ENCODE measurements at places on chromosomes 1 and 21.

- DNase-seq, result no peak
Observed at GRCh38 chr1:104574620-104575019, 824.9 kb downstream of the AMY1C start.

- no peak for DNase-seq
Observed at GRCh38 chr1:66316464-66317247, 217.3 kb upstream of the SGIP1 start.

DNA sequence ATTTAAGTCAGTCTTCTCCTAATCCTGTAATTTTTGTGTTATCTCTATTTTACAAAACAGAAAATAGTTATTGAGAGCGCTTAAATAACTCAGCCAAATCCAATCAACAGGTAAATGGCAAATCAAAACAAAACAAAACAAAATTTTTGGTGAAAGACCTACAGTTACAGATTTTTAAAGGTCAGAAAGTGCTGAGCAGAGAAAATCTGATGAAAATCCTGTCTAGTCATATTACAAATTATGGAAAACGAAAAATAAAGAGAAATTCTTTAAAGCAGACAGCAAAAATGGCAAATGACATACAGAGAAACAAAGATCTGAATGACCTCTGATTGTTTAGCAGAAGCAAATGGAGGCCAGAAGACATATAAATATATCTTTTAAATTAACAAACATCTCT lies 482.4 kb downstream of the PCP4 start:
- DNase-seq, result no peak

DNA sequence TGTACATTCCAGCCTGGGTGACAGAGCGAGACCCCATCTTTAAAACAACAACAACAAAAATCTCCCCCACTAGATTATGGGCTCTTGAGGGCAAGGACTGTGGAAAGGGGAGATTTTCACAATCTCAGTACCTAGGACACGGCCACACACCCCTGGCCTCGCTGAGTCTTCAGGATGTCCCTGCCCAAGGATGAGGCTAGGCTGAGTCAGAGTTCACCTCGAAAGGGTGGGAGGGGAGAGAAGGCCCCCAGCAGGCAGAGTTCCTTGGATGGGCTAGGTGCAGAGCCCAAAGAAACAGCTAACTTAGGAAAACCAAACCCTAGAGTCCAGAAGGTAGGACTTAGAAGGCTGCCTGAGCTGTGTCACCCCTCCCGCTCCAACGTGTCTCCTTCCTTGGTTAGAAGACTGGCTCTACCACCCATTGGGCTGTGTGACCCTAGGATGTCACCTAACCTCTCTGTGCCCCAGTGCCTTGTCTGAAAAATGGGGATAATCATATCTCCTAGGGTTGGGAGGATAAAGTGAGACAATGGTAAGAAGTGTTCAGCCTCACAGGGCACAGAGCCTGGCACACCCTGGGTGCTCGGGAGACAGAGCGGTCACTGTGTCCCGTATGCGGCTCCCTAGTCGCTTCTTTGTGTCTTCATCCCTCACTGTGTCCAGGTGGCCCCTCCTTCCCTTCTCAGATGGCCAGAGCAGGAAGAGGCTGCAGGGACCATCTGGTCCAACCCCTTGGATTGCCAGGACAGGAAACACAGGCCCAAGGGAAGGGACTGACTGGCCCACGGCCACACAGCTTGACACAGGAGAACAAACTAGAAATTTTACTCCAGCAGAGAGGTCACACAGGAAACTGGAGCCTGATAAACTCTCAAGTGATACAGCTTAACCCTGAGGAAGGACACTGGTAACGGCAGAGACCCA lies 11.2 kb downstream of the TRIM62 start:
- no peak for DNase-seq

GRCh38 chr1:197984289-197984688 lies 67.1 kb downstream of the LHX9 start:
- no peak for DNase-seq

- DNase-seq, result no peak
Observed at GRCh38 chr1:111517469-111518225, 14.2 kb upstream of the ADORA3 start.

- DNase-seq, result no peak
Observed at GRCh38 chr1:54567961-54568360, 19.9 kb downstream of the ACOT11 start.

DNA sequence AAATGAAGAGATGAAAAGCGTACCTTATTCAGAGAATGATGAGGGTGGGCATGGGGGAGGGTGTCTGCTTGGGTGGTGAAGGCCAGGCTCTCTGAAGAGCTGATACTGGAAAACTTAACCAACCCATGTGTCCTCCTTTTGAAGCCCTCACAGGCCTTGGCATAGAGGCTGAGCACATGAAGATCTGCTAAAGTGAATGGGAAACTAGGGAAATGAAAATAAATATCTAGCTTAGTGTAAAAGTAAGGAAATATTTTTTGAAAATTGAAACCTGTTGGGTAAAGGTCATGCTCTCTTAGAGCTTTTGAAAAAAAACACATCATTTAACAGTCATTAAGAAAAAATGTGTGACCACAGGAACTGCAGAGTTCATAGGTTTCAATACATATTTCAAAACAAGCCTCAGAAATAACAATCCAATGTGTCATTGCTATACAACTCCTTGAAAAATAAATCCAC lies 40.5 kb upstream of the RALGPS2 start:
- peak; percentile 83 for DNase-seq

- no peak for DNase-seq
Observed at GRCh38 chr1:21559788-21560567, 50.8 kb downstream of the ALPL start.

DNA sequence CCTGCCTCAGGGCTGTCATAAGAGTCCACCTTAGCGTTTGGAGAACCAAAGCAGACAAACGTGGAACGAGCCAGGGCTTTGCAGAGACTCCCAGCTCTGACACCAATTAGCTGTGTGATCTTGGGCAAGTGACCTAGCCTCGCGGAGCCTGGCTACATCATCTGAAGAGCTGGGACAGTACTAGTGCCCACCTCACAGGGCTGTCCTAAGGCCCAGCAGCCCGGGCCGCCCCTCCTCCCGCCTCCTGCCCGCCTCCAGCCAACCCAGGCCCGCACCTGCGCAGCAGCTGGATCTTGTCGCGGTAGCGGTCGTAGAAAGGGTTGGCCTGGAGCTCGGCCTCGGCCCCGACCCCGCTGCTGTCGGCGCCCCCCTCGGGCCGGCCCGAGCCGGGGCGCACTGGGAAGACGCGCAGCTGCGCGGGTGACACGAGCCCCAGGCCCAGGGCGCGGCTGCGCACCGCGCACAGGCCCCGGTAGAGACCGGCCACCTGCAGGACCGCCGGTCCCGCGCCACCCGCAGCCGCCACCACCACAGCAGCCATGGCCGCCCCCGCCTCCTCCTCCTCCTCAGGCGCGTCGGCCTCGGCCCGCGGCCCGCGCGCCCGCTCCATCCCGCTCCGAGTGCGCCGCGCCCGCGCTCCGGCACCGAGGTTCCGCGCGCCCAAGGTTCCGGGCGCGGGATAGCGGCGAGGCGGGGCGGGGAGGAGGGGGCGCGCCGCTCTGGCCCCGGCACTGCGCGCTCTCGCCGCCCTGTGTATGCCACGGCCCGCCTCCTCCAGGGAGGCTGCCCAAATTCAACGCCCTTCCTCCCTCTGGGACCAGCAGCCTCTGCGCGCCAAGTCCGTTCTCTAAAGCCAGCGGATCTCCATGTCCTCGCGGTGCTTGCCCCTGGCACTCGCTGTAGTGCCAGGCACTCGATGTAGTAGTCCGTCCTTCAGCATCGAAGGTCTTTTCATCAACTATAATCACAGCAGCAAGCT lies at the start of gene ATPAF1:
ATPAF1 (minus strand) TSS at position 583 of the 979 bp plus-strand sequence; CDS start at position 541, 42 bp downstream.
- DNase-seq, result no peak

GRCh38 chr1:65650682-65651081 lies 142.0 kb upstream of the PDE4B start:
- no peak for DNase-seq

DNA sequence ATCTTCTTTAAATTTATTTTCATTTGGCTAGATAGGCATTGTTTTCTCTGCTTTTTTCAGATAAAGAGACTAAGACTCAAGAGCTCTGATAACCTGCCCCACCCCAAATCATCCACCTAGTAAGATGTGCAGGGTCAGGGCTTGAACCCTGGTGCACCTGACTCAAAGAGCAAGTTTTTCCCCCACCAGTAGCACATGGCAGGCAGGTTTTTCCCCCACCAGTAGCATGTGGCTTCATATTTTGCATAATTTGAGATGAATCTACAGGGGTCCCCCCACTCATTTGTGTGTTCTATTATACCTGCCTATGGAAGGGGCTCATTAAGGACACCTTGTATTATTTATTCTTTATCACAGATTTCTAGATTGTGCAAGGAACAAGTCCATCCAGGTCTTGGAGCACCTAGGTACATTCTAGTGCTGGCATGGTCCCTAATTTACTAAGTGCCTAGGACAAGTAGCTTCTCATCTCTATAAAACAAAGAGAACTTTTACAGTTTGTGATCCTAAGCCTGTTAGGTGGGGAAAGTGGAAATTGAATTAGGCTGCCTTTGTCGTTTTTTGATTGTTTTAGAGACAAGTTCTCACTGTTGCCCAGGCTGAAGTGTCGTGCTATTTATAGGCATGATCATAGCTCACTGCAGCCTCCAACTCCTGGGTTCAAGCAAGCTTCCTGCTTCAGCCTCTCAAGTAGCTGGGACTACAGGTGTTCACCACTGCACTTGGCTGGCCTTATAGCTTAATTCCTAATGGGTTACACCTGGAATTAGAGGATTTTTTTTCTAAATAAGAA lies 13.2 kb upstream of the CTSE start:
- DNase-seq, result no peak

GRCh38 chr1:155931332-155932038 lies 2.7 kb downstream of the KHDC4 start:
- DNase-seq, result no peak

DNA sequence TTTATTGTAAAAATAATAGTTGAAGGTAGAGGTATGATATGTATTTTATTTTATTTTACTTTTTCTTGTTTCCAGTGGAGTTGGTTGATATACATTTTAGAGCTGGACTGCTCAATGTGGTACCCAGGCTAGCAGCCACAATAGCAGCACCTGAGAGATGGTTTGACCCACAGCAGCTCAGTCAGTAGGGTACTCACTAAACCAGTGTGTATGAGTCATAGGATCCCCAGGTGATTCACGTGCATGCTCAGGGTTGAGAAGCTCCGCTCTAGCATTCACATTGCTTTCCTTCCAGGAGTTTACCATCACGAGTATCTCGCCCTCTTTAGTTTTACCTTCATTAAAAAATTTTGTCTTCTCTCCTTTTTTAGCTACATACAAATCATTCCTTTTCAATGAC lies 96.0 kb upstream of the PAXBP1 start:
- DNase-seq, result no peak

DNA sequence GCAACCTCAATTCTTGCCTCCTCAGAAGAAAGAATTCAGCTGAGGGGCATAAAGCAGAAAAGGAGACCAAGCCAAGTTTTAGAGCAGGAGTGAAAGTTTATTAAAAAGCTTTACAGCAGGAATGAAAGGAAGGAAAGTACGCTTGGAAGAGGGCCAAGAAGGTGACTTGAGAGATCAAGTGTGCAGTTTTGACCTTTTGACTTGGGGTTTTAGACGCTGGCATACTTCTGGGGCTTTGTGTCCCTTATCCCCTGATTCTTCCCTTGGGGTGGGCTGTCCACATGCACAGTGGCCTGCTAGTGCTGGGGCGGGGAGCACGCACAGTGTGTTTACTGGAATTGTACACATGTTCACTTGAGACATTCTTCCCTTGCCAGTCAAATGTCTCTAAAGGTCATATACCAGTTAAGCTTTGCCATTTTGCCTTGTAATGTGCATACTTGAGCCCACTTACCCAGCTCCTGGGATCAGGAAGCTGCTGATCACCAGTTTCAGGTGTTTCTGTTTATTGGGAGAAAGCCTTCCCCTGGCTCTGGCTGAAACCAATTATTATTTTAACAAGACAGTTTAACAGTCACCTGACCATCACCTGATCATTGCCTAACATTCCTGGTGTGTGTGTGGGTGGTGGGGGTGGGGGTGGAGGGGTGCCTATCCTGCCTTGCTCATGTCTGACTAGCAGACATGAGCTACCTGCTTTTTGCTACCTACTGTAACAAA lies 36.2 kb downstream of the UTP25 start:
- no peak for DNase-seq

DNA sequence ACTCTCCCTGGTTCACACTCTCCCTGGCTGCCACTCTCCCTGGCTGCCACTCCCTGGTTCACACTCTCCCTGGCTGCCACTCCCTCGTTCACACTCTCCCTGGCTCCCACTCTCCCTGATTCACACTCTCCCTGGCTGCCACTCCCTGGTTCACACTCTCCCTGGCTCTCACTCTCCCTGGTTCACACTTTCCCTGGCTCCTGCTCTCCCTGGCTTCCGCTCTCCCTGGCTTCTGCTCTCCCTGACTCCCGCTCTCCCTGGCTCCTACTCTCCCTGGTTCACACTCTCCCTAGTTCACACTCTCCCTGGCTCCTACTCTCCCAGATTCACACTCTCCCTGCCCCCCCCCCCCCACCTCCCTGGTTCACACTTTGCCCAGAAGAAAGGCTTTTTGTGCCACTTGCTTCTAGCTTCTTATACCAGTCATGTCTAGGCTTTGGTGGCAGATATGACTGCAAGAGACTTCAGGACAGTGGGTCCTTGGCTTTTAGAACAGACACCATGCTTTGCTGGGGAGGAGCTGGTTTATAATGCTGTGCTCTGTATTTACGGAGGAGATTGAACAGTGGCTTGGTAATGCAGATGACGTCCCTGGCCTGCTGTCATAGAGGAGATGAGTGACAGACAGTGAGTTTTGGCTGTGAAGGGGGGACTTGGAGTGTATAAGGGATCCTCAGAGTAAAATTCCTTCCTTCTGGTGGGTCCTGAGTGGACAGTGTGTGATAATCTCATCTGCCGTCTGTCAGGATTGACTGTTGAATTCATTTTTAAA lies 17.0 kb downstream of the COQ8A start:
- no peak for DNase-seq

DNA sequence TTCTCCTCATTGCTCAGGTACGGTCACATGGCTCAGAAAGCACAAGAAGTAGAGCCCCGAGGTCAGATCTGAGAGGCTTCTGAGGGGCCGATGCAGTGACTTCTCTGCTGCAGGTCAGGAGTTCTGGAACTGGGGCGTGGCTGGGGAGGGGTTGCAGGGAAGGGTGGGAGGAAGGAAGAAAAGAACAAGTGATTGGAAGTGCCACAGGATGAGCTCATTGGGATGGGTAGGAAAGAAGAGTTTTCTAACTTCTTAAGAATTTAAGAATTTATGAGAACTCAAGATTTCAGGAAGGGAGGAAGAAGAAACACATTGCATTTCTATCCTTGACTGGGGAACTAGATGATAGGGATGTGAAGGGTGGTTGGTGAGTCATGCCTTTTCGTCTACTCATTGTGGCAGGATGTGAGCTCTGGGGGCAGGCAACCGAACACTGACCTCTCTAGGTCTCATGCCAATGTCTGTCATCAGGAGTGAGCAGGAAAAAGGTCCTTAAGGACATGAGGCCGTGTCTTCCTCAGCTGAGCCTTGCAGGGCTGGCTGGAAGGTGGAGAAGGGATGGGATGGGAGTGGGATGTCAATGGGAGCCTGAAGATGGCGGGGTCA lies 497 bp downstream of the FCRLB start:
- DNase-seq, result peak; percentile 70

GRCh38 chr1:46444466-46444865 lies 45.2 kb upstream of the DMBX1 start:
- DNase-seq, result no peak

DNA sequence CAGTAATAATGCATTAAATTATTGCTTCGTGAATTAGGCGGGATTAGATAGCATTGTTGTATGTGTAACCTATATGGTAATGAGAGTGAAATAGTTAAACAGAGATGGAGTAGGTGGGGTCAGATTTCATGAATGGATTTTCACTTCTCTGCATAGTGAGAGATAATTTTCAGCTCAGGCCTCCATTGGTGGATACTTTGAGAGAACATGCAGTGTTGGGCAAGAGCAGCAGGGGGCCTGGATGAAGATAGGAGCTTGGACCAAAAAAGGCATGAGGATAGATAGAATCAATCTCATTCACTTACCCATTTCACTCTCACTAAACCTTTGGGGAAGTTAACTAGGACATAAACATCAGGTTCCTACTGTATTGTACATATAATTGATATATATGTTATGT lies 39.5 kb upstream of the C1orf87 start:
- no peak for DNase-seq

Measured in non-pigmented ciliary epithelial cell (primary cell).